ENCODE measurements at places on chromosomes 1 and 21.
A peak's percentile ranks its signal among the peaks of the same experiment; 100 is the strongest.

DNA sequence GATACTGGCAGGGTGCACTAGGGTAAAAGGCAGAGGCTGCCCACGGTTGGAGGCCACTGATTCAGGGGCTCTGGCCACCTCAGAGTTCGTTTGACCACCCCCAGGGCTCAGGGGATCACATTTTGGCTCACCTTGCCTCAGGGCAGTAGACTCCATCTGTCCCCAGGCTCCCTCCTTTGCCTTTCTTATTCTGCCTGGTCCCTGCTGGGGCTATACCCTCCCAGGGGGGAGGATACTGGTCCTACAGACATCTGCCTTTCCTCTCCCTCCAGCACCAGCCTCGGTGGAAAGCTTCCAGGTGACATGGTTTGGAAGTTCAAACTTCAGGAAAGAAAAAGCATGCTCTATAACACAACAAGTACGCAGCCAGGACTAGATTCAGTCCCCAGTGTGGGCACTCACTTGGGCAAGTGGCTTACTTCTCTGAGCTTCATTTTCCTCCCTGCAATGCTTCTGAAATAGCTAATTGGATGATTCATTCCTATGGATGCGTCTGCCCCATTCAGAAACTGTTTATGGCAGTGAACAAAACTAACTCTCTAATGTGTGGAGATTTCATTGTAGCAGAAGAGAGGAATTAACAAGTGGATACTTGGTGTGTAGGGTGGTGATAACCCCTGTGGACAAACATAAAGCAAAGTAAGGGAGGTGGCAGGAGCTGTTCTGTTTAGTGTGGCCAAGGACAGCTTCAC, 154.8 kb downstream of the TRABD2B start:
- no peak for DNase-seq

DNA sequence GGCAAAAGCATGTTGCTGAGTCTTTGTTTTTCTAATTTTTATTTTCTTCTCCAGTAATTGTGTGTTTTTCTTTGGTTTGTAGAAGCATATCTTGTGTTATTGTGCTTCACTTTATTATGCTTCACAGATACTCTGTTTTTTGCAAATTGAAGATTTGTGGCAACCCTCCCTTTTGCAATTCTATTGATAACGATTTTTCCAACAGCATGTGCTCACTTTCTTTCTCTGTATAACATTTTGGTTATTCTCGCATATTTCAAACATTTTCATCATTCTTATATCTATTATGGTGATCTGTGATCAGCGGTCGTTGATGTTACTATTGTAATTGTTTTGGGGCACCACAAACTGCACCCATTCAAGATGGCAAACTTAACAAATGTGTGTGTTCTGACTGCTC, 3.8 kb upstream of the ANGEL2 start:
- no peak for DNase-seq

DNA sequence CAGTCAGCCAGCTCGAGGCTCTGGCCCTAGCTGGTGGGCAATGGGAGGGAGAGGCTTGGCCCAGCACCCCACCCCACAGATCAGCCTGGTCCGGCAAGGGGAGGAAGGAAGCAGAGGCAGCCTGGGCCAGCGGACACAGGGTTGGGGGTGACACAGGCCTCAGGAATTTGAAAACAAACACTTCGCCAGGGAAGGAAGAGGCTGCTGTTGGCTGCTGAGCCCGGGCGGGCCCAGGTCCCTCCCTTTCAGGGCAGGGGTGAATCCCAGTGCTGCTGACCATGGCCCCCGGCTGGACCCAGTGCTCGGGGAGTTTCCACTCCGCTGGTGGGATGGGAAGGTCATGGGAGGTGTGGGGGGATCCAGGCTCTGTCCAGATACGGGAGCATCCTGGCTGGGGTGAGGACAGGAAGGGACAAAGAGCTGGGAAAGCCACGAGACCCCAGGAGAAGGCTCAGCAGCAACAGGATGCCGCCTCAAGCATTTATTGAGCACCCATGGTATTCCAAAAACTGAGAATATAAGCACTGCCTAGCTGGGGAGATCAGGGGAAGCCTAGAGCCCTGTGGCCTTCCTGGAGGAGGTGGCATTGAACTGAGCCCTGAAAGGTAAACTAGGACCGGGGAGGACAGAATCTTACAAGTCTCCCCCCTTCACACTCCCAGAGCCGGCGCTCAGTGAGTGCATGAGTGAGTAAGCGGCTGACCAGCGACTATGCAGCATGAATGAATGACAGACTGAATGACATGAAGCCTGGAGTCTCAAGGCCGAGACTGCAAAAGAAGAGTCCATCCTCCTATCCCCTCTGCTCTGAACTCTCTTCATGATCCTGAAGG, 26.2 kb upstream of the EPHA2 start:
- DNase-seq = peak; percentile 94

GRCh38 chr1:31588751-31589515, 12.6 kb downstream of the TINAGL1 start:
- DNase-seq = no peak

- DNase-seq = no peak
These were observed 173.9 kb downstream of the LTN1 start for GRCh38 chr21:28818663-28819278.

DNA sequence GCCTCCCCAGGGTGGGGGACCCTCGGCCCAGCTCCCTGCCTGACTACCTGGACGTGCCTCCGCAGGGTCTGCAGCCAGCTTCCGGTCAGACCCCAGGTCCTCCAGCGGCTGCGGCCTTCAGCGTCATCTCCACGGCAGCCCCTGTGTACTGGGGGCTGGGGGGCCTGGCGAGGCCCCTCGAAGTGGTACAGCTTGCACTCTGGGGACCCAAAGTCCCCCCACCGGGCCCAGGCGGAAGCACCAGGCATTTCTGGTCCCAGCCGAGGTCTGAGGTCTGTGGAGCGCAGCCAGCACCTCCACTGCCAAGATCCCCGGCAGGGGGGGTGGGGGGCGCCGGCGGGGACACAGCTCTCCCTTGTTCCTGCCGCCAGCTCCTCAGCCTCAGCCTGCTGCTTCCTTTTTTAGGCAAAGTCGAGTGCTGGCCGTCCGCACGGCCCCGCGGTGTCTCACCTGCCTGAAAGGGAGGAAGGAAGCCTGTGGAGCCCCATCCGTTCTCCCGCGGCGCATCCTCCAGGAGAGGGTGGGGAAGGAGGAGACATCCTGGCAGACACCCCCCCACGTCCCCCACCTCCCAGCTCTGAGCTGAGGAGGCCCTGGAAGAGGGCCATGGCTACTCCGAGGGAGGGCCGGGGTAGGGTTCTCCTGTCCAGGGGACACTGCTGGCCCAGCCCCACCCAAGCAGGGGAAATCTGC, 1.2 kb upstream of the VWA1 start:
- DNase-seq = no peak

DNA sequence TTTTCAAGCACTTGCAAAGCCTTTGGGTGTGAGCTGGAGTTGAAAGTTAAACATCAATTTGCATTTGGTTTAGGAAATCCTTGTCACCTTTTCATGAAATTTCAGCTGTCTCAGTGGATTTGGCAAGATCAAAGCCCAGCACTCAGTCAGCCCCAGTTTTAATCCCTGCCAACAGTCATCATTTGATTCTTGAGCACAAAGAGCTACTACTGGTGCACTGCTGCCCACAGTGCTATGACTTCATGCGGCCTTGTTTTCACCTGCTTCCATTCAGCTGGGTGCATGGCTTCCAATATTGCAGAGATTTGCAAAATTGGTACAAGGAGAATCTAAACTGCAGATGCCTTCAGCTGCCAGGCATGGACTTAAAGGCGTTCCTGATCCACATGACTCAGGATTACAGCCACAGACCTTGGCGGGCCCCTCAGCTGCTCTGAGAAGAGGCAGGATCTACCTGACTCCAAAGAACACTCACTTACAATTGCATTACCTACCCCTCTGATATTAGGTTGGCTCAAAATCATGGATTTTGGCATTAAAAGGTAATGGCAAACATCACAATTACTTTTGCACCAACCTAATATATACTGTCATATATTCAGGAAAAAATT, 259.1 kb downstream of the DSCAM start:
- no peak for DNase-seq
